ENCODE measurements at places on chromosomes 3 and 15.

DNA sequence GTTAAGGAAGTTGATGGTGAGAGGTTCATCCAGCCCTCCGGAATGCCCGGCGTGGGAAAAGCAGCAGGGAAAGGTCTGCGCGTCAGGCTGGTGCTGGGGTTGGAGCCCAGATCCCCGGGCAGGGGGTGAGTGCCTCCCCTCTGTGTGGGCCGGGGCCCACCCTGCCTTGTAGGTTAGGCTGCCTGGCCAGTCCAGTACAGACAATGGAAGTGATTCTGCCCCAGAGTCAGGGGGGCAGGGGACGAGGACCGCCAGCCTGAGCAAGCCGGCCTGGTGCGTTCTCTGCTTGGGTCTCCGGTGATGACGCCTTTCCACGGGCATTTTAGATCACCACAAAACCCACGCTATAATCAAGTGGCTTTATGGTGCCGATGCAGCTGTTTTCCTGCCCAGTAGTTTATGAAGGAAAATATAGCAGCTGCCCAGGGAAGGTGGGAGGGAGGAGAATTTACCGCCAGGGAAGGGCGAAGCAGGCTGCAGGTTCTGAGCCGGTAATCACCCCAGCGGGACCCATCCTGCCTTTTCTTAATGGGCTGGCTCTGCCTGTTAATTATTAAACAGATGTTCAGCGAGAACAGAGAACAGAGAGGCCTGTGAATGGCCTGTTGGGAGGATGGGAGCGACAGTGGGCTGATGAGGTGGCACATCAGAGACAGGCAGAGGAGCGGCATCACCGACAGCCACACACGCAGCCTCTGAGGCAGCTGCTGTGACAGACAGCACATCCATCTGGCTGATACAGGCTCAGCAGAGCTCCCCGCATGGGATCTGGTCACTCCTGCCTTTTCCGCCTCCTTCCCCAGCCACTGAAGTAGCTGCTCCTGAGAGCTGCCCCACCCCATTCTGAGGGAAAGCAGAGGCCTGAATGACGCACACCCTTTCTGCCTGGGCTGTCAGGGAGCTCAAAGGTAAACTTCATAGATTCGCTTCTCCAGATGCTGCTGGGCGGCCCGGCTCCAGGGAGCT, 35.2 kb downstream of the BDH1 start:
- DNase-seq = no peak

DNA sequence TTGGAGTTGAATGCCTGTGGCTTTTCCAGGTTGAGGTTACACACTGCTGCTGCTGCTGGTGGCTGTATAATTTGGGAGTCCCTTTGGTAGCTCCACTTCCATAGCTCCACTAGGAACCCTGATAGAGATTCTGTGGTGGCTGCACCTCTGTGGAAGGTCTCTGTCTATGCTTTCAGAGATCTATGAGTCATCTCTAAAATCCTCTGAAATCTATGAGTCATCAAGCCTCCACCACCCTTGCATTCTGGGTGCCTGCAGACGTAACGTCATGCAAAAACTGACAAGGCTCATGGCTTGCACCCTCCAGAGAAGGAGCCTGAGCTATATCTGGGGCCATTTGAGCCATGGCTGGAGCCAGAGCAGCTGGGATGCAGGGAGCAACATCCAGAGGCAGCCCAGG, 1037.0 kb upstream of the CFAP20DC start:
- DNase-seq = peak; percentile 84

GRCh38 chr15:92120094-92120795, 266.7 kb downstream of the SLCO3A1 start:
- DNase-seq = no peak

DNA sequence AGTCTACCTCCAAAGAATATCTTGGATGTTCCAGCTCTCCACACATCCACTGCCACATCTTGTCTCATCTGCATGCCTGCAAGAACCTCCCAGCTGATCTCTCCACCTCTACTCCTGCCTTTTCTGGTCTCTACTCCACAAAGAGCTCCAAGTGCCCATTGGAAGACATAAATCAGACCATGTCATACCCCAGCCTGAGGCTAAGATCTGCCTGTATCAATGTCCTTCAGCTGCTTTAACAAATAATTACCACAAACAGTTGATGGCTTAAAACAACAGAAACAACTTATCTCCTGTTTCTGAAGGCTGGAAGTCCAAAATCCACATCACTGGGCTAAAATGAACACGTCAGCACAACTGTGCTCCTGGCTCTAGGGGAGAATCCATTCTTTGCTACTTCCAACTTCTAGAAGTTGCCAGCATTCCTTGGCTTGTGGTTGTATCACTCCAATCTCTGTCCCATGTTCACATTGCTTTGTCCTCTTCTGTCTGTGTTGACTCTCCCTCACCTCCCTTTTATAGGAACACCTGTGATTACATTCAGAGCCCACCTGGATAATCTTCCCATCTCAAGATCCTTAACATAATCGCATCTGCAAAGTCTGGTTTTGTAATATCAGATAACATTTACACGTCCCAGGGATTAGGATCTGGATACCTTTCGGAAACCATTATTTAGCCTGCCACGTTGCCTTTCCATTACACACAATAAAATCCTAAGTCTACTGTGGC, 17.0 kb upstream of the LMCD1 start:
- DNase-seq = no peak

GRCh38 chr15:44102675-44103254, 92.3 kb downstream of the FRMD5 start:
- no peak for DNase-seq

GRCh38 chr15:41483115-41483514, 10.6 kb upstream of the ITPKA start:
- peak; percentile 62 for DNase-seq

DNA sequence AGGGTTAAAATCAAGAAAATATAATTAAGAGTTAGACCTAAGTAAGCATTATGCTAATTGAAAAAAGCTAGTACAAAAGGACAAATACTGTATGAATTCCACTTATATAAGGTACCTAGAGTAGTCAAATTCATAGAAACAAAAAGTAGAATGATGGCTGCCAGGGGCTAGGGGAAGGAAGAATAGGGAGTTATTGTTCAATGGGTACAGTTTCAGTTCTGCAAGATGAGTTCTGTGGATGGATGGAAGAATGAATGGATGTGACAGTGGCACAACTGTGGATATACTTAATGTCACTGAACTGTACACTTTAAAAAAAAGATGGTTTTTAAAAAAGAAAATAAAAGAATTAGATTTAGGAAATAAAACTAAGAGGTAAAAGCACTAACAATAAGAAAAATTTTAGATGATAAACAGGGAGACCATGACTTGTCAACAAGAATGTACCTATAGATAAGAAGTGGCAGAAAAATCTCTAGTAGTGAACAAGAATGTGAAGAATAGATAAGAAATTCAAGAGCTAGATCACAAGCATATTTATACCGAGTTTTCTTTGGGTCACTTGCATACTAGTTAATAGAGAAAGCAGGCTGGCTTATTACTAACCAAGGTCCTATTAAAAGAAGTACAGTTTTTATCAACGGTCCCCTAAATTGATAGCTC, 5.5 kb downstream of the IFT80 start:
- no peak for DNase-seq

DNA sequence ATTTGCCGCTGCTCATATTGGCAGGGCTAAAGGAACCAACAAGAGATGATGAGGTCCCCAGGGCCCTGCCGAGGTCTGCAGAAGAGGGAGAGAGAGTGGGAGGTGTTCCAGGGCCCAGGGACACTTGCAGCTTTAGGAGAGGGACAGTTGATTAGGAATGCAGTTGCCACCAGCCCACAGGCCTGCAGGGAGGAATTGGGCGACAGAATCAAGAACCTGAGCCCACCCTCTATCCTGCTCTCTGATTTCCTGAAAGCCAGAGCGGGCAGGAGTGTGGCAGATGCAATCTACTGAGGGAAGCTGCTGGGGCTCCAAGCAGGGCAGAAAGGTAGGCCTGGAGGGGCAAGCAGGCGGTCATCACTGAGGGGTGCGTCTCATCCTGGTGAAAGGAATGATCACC, 12.1 kb upstream of the PRR23E start:
- no peak for DNase-seq

DNA sequence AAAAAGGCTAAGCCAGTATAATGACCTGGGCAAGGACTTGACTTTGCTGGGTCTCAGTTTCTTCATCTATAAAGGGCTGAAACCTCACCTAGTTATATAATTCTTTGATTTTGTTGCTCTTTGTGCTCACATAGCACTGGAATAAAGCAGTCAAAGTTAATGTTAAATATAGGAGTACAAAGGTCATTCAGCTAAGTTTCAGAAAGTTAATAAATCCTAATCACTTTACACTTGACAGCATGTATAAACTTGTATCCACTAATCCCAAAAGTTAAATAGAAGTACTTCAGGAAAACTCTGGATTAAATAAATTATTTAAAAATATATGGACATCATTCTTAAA, 33.9 kb downstream of the PLCL2 start:
- no peak for DNase-seq

Data from activated CD4-positive, alpha-beta T cell treated with anti-CD3 and anti-CD28 coated beads, Interleukin-2, amount 50 U/mL, for 16 hours (primary cell).